NCI-H1417 treated with DMSO at 0.1 percent for 48 hours (cell line): ENCODE measurements at places on chromosomes 11 and 22.

GRCh38 chr11:83282084-83282716, 4.0 kb downstream of the CCDC90B start:
- no peak for DNase-seq

GRCh38 chr11:68347345-68347744, 35.0 kb downstream of the LRP5 start:
- no peak for DNase-seq

GRCh38 chr11:612201-612960, 3.4 kb downstream of the IRF7 start:
- no peak for DNase-seq

- no peak for DNase-seq
Measured at GRCh38 chr22:28817919-28818859, 17.8 kb upstream of the XBP1 start.

GRCh38 chr11:10413268-10413667, 41.8 kb upstream of the AMPD3 start:
- no peak for DNase-seq

DNA sequence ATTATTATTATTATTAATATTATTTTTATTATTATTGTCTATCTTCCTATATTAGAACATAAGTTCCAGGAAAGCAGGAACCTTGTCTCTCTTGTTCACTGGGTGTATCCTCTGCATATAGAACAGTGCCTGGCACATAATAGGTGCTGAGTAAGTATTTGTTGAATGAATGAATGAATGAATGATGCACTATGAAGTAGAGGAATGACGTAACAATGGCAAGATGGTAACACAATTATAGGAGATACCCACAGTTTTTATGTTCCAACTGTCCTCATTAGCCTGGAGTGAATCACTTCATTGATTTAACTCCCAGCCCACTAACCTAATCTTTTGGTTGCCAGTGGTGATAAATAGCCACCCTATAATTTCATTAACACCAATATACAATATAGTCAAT, 2.1 kb downstream of the KDM4D start:
- no peak for DNase-seq

DNA sequence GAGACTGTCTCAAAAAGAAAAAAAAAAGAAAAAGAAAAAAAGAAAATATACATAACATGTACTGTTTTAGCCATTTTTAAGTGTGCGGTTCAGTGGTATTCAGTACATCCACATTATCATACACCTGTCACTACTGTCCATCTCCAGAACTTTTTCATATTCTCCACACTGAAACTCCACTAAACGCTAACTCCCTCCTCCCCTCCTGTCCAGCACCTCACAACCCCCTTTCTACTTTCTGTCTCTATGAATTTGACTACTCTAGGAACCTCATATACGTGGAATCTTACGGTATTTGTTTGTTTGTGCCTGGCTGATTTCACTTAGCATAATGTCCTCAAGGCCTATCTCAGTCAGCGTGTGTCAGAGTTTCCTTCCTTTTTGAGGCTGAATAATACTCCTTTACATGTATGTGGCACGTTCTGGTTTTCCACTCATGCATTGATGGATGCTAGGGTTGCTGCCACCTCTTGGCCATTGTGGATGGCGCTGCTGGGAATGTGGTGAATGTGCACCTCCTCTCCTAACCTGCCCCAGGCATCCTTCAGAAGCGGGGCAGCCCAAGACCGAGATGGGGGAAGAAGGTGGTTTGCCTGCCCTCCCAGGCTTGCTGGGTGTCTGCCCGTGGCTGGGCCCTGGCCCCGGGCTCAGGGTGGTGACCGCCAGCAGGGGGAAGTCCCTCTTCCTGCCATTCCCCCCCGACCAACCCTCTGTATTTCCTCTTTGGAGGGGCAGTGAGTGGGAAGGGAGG, 60.5 kb downstream of the BCR start:
- no peak for DNase-seq

- no peak for DNase-seq
Measured at GRCh38 chr22:32476281-32477195, 1.9 kb downstream of the FBXO7 start.

DNA sequence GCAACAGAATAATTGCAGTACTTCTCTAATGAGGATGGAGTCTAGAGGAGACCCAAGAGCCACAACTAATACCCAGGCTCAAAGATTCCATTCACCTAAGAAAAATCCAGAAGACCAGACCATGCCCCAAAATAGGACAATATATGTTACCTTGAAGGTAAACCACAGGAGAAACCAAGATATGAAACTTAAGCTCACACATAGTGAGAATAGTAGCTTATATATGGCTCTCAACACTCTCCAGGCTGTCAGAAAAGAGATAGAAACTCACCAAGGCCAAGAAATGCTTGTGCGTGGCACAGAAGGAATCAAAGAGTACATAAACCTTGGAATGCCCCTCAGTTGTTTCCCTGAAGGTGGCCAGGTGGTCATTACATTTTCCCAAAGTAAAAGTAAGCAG, 9.1 kb downstream of the FAM111A start:
- DNase-seq = no peak

DNA sequence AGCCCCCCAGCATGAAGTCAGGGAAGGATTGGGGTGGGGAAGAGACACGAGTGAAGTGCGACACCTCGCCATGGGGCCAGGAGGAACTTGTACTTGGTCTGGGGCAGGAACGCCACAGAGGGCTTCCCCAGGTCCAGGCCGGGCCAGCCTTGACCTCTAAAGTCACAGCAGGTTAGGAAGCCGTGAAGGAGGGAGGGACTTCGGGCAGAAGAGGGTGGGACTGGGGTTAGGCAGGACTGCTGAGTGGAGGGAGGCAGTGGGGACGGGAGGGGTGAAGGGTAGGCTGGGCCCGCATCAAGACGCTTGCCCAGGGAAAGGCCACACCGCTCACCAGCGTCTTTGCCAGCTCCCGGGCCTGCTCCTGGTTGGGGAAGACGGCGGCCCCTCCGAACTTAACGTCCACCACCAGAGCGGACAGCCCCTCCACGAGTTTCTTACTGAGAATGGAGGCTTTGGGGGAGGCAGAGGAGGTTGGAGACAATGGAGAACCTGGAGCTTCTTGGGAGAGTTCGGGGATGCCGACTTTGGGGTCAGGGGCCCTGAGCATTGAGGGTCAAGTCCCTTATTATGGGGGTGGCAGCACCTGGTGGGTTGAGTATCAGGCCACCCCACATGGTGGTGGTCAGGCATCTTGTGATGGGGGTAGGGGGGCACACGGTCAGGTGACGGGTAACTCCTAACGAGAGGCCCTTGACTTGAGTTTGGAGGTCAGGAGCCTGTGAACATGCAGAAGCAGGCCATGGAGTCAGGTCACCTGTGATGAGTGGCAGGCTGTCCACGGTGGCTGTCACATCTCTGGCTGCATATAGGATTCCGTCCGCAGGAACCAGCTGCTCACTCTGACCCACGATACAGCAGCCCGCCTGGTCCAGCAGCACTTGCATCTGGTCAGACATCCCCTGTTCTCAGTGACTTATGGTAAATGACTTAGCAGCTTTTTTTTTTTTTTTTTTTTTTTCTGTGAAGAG, 1.7 kb upstream of the SCO2 start:
- DNase-seq = no peak

- DNase-seq = no peak
Measured at GRCh38 chr11:8070417-8071115, 10.4 kb upstream of the TUB start.

- DNase-seq = no peak
Measured at GRCh38 chr22:23652711-23653110, 20.6 kb upstream of the DRICH1 start.

DNA sequence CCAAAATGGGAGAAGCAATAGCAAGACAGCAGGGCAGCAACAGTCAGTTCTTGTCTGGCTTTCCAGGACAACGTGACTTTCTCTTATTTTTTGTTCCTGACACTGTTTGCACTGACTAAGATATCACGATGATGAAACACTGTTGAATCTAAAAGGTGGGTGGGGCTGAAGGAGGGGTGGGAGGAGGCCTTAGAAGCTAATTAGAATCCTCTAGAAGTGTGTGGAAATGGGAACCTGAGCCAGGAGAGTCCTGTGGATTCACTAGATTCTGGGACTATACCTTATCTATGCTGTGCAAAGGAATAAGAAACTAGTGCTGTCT, 300.3 kb downstream of the ST3GAL4 start:
- no peak for DNase-seq

- DNase-seq = no peak
Measured at GRCh38 chr22:23207729-23208393, 27.6 kb downstream of the BCR start.

- DNase-seq = no peak
Measured at GRCh38 chr22:25081409-25081824, 118.2 kb upstream of the CRYBB3 start.

DNA sequence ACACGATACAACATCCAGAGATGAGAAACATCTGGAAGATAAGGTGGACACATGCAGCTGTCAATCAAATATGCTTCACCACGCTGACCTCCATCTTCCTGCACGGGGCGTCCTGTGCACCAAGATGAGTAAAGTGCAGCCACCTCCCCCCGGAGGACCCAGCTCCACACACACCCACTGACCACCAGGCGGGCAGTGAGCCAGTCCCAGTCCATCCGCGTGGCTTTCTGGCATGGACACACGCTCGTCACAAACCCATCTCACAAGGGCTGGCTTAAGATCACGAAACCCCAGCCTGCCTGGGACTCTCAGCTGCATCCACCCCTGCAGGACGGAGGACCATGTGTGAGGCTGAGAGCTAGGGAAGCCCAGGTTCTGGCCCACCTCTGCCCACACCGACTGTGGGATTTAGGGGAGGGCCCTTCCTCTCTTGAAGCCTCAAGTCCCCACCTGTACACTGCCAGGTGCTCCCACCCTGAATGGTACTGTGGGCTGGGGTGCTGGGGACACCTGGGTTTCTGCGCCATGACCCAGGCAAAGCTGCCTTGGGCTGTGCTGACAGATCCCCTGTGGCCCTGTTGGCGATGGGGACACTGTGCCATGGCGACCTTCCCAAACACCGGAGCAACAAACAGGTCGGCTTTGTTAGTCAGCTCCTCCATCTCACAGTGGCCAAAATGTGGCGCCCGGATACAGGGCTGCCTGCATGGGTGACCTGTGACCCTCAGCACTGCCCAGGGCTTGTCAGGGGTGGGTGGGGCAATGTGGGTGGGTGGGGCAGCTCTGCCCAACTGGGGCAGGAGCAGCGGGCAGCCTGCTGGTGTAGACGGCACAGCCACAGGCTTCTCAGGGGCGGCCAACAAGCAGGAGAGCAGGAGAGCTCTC, 629.0 kb downstream of the TBC1D22A start:
- no peak for DNase-seq

DNA sequence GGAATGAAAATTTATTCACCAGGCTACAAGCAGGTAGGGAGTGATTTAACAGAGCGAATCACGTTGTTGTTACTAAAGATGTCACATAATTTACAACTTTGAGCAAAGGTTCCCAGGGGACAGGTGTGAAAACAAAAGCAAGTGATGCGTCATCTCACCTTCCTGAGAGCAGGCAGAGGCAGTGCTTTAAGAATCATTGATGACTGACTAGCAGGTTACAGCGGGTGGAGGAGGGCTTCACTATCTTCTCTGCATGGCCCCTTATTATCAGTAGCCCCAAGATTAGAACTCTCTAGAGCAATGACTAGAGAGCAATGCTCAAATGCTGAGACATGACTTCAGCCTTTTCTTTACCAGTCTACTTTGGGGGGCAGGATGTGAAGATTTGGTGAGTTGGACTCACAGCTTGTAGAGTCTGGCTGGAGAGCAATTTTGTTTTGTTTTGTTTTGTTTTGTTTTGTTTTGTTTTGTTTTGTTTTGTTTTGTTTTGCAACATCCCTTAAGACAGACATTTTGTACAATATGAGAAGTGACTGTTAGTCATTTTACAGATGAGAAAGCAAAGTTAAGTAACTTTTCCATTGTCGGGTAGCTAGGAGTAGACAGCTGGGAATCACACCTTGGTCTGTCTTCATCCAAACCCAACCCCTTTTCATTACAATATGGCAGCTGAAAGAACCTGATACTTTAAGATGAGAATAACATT, 84.8 kb downstream of the SLC1A2 start:
- DNase-seq = no peak

GRCh38 chr11:101914341-101914737, 471 bp upstream of the CEP126 start:
- no peak for DNase-seq

- no peak for DNase-seq
Measured at GRCh38 chr22:45975164-45976161, 1.5 kb downstream of the WNT7B start.

- no peak for DNase-seq
Measured at GRCh38 chr22:37345863-37346504, 63.7 kb downstream of the CYTH4 start.

GRCh38 chr11:122031813-122032212, 84.2 kb downstream of the BLID start:
- no peak for DNase-seq
